ENCODE measurements at places on chromosomes 7 and 10.

GRCh38 chr10:22244001-22244400, 26.2 kb upstream of the EBLN1 start:
- no peak for DNase-seq

- no peak for DNase-seq
Measured at GRCh38 chr7:134016223-134016941, 110.8 kb upstream of the LRGUK start.

DNA sequence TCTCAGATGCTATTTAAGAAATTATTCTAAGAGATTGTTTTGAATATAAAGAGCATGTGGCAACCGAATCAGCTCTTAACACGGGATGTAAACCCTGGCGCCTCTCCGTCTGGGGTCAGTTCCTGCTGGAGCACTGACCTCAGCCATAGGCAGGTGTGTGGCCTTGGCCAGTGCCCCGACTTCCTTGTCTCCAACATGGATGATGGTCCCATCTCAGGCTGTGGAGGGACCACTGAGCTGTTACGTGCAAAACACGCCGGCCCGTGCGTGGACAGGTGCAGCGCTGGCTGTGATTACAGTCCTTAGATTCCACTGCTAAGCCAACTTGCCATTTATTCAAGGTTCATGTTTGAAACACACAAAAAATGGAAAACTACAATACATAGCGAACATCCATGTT, 59.9 kb downstream of the C10orf143 start:
- no peak for DNase-seq

DNA sequence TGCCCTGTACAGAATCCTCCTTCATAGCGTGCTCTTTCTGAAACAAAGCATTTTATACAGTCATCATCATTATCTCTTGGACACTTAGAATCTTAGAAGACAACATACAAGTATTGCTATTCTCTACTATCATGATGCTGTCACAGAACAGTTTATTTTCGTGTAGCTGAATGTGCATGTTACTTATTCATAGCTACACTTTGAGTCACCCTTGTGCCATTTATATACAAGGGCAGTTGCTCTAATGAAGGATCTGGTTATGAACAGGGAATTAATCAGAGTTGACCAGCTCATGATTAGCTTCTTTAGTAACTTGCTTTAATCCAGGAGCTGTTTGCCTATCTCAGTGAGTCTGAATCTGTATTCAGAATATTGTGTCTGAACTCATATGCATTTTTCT, 11.2 kb downstream of the CASP2 start:
- DNase-seq = no peak

- no peak for DNase-seq
Measured at GRCh38 chr7:41319581-41319980, 383.3 kb downstream of the INHBA start.

- no peak for DNase-seq
Measured at GRCh38 chr7:100210805-100211204, 8.9 kb upstream of the PVRIG start.

Measured in stimulated activated CD8-positive, alpha-beta memory T cell treated with anti-CD3 and anti-CD28 coated beads, Interleukin-15, amount 100 ng/mL, for 48 hours (primary cell).